ENCODE measurements at places on chromosomes 5 and 9. TPM values are rescaled to one million over a fixed set of nuclear protein-coding genes. Genes with fewer than 3 reads are reported as not detected.

C6 gene
- total RNA-seq: not detected

DNA sequence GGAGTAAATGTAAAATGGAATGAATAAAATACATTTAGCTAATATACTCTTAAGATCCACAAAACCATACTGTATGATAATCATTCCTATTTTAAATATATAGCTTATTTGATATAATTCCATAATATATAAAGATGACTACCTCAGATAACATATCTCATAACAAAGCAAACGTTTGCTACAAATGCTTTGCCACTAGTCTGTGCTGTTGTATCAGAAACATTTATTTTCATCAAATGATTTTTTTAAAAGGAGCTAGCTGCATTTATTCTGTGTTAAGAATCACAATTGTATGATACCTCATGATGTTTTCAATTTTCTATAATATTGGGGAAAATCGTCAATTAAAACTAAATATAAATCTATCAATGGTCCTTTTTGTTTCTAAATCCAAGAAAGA, 567.2 kb downstream of the PTPRD start:
- H3K4me3 ChIP-seq: no peak overlapping the region
- H3K27me3 ChIP-seq: no peaks in the 10 kb centered on the region
- no peak for DNase-seq
- H3K27ac ChIP-seq: no peak overlapping the region

TCF7 gene
- 7.0 TPM for total RNA-seq

DNA sequence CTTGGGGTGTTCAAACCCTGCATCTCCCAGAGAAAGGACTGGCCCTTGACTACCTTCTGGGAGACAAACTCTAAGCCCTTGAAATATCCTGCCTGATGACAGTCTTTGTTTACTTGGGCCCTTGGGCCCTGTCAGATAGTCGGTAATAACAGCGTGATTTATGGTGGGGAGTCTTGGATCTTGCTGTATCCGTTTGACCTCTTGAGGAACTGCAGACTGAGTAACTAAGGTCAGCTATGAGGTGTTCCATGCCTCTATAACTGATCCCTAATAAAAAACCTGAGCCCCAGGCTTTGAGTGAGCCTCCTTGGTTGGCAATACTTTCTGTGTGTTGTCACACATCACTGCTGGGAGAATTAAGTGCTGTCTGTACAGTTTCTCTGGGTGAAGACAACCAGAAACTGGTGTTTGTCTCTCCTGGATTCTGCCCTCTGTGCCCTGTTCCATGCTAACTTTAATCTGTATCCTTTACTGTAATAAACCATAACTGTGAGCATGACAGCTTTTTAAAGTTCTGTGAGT, 56.2 kb upstream of the ANKRD33B start:
- H3K4me1 ChIP-seq: no peaks in the 10 kb centered on the region
- H3K4me3 ChIP-seq: no peak overlapping the region
- H3K36me3 ChIP-seq: no peaks in the 10 kb centered on the region
- H3K27ac ChIP-seq: no peak overlapping the region
- no peak for DNase-seq
- H3K27me3 ChIP-seq: peaks cover 7% of the 10 kb centered on the region

HRH2 gene
- total RNA-seq: 21.4 TPM

Measured in activated CD8-positive, alpha-beta memory T cell treated with anti-CD3 and anti-CD28 coated beads, Interleukin-2, amount 10 ng/mL, durations not matched to agents 7 days and 5 days (primary cell).